Amniotic epithelial cell (primary cell): ENCODE measurements at places on chromosomes 6 and 20.

DNA sequence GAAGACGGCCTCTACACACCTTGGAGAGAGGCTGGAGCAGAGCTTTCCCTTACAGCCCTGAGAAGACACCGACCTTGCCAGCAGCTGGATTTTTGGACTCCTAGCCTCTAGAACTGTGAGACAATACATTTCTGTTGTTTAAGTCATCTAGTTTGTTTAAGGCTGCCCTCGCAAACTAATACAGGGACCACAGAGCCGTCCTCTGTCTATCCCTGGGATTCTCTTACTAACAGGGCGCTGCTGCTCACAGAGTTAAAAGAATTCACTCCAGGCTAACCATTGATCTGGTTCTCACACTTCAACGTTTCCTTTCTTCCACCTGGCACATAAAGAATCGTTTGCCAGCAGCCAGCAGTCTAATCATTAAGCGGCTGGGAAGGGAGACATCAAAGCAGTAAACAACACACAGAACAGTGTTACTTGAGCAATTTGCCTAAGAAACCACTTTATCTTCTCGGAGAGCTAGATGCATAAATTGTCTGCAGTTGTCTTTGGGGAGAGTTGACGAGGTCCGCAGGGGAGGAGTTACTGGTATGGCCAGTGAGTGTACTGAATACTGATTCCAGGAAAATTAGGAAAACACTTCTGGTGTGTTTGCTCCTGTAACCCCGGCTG is 103.5 kb upstream of the AKAP12 start:
- peak; percentile 61 for DNase-seq

DNA sequence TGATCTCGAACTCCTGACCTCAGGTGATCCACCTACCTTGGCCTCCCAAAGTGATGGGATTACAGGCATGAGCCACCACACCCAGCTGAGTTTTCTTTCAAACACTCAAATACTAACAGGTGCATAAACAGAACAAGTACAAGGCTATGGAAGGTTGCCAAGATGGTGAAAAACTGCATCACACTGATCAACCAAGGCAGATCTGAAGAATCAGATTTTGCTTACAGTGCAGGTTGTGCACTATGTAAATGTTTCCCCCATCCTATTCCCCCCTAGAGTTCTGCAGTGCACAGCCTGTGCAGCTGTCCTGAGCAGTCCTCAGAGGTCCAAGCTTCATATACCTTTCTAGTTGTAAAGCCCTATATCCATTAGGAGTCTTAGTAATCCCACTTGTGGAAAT is 73.0 kb downstream of the GFRA4 start:
- no peak for DNase-seq

- DNase-seq, result no peak
Observed at GRCh38 chr20:34883087-34883688, 6.8 kb downstream of the ACSS2 start.

DNA sequence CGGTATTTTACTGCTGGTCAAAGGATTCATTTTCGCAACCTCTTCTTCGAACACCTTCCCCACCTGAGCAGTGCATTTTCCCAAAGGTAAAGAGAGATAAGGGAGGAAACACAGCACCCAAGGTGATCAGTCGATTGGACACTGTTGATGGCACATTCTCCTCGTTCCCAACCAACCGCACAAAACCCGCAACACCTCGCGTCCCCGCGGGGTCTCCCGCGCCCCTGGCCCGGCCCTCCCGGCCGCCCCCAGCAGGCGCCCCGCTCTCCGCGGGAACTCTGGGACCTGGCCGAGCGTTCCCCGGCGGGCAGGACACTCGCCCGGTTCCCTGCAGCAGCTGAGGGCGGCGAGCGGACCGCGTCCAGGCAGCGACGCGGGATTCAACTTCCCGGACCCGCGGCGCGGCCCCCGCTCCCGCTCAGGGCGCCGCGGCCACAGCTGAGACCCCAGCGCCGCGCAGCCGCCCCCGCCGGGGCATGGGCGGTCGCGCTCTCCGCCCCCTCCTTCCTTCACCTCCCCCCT is 506 bp downstream of the RGS17 start:
- DNase-seq, result no peak

GRCh38 chr6:41675992-41676391 is 37.7 kb downstream of the MDFI start:
- no peak for DNase-seq
